ENCODE measurements at places on chromosomes 11 and 22. TPM values are rescaled to one million over a fixed set of nuclear protein-coding genes. Genes with fewer than 3 reads are reported as not detected.

The DDTL gene
- not detected for total RNA-seq

The CALCA gene
- total RNA-seq: 0.57 TPM

The OR52E6 gene
- total RNA-seq: not detected

DNA sequence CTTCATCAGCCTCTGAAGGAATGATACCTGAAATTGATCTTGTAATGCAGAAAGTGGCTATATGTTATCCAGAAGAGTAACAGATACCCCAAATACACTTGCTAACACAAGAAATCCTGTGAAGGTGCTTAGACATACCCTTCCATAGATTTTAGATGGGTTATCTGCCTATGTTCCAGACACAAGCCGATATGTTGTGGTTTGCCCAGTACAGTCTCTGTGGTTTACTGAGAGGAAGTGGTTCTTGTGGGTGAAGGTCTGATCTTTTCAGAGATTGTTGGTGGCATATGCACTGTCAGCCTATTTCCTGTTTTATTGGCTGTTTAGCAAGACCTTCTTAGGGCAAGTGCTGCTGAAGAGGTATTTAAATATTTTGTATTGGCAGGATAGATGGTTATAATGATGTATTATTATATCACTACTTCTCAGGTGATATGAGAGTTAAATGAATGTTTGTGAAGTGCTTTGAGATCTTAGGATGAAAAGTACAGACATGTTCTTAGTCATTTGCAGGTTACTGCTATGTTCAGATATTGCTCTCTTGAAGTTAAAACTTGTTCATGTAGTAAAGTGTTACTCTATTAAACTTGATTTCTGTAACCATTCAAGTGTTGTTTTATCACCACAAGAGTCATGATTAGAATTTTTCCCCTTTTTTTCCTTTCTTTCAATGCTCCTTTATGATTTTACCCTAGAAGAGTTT, 8.2 kb downstream of the ARHGEF12 start:
- no peak for DNase-seq
- no peaks in the 10 kb centered on the region for H3K27me3 ChIP-seq
- H3K4me3 ChIP-seq: no peak overlapping the region
- peaks cover 13% of the 10 kb centered on the region for H3K4me1 ChIP-seq
- no peak overlapping the region for H3K27ac ChIP-seq

DNA sequence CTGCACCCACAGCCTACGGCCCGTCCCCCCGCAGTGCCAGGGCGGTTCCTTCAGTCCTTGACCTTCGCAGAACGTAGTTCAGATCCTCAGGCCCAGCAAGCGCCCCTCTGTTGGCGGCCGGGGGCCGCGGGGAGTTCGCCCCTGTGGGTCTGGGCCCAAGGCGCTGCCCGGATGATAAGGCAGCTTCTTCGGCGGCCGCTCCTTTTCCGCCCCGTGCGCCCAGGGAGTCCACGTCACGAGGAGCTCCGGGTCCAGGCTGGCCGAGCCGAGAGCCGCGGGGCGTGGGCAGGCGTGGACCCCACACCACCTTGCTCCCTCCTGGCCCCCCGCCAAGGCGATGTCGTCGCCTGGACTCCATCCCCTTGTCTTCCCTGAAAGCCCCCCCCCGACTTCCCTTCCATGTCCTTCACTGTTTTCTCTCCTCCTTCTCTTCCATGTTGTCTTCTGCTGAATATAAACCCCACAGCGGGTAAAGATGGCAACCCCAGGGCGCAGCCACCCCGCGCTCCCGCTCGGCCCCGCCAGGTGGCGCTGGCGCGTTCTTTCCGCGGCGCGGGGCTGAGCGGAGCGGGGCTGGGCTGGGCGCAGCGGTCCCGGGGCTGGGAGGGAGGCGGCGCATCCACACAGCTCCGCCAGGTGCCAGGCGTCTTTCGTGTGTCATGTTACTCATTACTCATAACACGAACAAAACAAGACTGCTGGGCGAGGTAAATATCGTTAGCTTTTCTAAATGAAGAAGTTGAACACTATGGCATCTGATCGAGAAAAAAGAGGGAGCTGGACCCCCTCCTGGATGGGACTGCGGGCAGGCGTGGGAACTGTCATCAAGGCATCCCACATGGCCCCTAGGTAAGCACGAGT, 321.0 kb downstream of the NTM start:
- no peaks in the 10 kb centered on the region for H3K36me3 ChIP-seq
- H3K4me3 ChIP-seq: no peak overlapping the region
- peaks cover 75% of the 10 kb centered on the region for H3K27me3 ChIP-seq
- H3K4me1 ChIP-seq: peaks cover 4% of the 10 kb centered on the region

- no peak for DNase-seq
- no peaks in the 10 kb centered on the region for H3K4me1 ChIP-seq
- peaks cover 5% of the 10 kb centered on the region for H3K36me3 ChIP-seq
- no peaks in the 10 kb centered on the region for H3K27me3 ChIP-seq
- no peak overlapping the region for H3K4me3 ChIP-seq
Measured at GRCh38 chr11:94910270-94910669, 63.1 kb downstream of the CWC15 start.

GRCh38 chr22:24247564-24248344, 2.9 kb upstream of the GGT5 start:
- no peaks in the 10 kb centered on the region for H3K36me3 ChIP-seq
- no peak overlapping the region for H3K27ac ChIP-seq
- H3K4me1 ChIP-seq: no peaks in the 10 kb centered on the region
- H3K27me3 ChIP-seq: no peaks in the 10 kb centered on the region

- H3K27ac ChIP-seq: no peak overlapping the region
- no peaks in the 10 kb centered on the region for H3K27me3 ChIP-seq
- no peaks in the 10 kb centered on the region for H3K4me1 ChIP-seq
Measured at GRCh38 chr11:92556431-92556830, 331.8 kb downstream of the FAT3 start.

- no peak overlapping the region for H3K4me3 ChIP-seq
- no peak overlapping the region for H3K27ac ChIP-seq
- no peaks in the 10 kb centered on the region for H3K4me1 ChIP-seq
- H3K27me3 ChIP-seq: peaks cover 34% of the 10 kb centered on the region
- DNase-seq: no peak
Measured at GRCh38 chr11:117438371-117439000, 110.8 kb downstream of the CEP164 start.

- no peaks in the 10 kb centered on the region for H3K36me3 ChIP-seq
- H3K4me1 ChIP-seq: no peaks in the 10 kb centered on the region
- H3K27me3 ChIP-seq: peaks cover 32% of the 10 kb centered on the region
- H3K4me3 ChIP-seq: no peak overlapping the region
Measured at GRCh38 chr11:69730500-69730899, 26.7 kb upstream of the FGF19 start.
